Activated naive CD4-positive, alpha-beta T cell treated with anti-CD3 and anti-CD28 coated beads, Interleukin-2, amount 50 U/mL, for 72 hours (primary cell): ENCODE measurements at places on chromosomes 1 and 21. TPM values are rescaled to one million over a fixed set of nuclear protein-coding genes. Genes with fewer than 3 reads are reported as not detected.

Gene GPR61
- total RNA-seq: not detected

Gene NKAIN1
- total RNA-seq: not detected

Gene PIGC
- total RNA-seq: 14.7 TPM

Gene SPRR2F
- not detected for total RNA-seq

Gene RAB4A
- 32.2 TPM for total RNA-seq

Gene TMEM240
- total RNA-seq: 0.41 TPM

Gene POTED
- total RNA-seq: not detected

DNA sequence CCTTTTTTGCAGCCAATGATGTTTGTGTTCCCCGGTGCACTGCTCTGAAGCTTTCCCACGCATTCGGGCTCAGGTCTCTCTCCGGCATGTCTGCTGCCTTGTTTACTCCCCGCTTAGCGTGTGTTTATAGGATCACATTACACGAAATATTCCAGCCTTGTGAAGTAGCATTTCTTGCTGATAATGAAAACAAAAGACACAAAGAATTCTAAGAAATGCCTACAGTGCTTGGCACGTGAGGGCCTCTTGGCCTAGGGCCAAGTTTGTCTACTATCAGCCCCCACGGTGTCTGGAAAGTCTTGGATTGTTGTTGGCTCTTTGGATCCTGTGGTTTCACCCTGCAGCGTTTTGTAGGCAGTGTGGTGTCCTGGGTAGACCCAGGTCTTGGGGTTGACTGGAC is 11.2 kb upstream of the GSTM4 start:
- DNase-seq: no peak

- DNase-seq: peak; percentile 71
Measured at GRCh38 chr21:42187976-42188653, 30.8 kb upstream of the ABCG1 start.

DNA sequence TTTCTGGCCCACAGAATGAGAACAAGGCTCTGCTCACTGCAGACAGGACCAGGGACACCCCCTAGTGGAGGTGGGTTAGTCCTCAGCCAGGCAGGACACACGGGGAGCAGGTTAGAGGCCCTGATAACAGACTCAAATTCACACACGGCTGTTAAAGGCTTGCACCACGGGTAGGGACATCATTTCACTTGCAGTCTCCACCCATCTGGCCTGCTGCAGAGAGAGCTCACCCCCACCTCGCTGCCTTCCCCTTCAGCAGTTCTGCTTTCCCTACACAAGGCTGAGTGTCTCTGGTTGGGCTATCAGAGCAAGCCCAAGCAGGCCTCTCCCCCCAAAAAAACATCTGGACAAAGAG is 20.6 kb downstream of the MEF2D start:
- no peak for DNase-seq

DNA sequence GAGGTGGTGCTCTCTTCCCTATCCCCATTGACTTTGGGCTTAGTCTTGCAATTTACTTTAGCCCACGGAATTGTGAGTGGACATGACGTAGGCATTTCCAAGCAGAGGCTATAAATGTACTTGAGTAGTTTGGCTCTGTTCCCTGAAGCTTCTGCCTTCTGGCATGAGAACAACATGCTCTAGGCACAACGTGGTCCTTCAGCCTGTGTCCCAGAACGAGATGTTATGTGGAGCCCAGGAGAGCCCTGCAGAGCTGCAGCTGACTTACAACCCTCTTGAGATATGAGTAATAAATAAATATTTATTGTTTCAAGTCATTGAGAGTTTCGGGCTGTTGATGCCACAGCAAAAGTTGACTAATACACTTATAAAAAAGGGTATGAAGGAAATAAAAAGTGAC is 105.2 kb upstream of the HMGB4 start:
- no peak for DNase-seq

GRCh38 chr1:8873506-8874229 is 4.8 kb downstream of the ENO1 start:
- DNase-seq: peak; percentile 70

DNA sequence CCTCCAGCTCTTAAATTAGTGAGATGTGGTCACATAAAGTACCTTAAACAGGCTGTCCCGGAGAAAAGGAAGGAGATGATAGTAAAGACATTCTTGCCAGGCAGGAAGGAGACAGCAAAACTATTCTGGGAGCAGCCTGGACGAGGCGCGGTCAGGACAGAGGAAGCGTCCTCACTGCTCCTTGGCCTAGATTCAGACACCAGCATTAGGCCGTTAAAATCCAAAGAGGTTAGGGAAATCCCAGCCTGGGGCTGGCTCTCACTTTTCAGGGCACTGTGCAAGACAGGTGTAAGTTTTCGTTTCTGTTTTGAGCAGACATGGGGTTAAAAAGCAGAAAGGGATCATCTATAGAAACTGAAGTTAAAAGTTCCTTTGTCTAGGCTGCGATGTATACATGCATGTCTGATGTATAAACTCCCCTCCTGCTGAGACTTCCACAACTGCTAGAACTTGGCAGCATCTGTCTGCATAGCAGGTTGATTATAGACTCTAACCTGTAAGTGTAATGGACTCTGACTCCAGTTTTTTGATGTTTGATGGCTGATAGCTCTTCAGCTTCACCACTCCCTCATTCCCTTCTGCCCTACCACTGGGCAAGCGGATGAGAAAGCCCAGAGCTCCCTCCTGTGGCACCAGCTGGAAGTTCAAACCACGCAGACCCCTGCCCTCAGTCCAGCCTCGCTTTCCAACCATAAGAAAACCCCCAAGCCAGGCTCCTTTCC is 21.5 kb downstream of the STPG1 start:
- DNase-seq: peak; percentile 60
